Stimulated activated CD8-positive, alpha-beta memory T cell treated with anti-CD3 and anti-CD28 coated beads, Interleukin-15, amount 100 ng/mL, for 1 hour (primary cell): ENCODE measurements at places on chromosomes 6 and 20.

GRCh38 chr20:44738813-44739477, 6.7 kb upstream of the KCNK15 start:
- DNase-seq = no peak

DNA sequence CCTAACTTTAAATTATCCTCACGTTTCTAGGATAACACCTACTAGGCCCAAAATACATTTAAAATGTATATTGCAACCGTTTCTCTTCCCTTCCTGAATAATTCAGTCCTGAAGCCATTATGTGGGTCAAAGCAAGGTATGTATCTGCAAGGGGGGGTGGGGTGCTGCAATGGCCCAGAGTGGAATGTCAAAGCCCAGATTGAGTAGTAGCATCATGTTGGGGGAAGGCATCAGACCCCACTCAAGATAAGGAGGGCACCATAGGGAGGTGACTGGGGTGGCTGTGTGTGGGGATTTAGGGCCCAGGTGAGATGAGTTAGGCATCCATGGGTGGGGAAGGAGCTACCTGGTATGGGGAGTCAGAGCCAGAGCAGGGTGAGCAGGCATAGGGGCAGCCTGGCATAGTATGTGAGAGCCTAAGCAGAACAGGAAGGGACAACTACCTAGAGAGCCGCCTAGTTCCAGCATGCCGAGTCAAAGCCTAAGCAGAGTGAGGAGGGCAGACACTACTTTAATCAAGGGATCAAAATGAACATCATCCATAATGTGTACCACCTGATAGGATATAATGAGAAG, 48.2 kb downstream of the ZNF292 start:
- no peak for DNase-seq

GRCh38 chr6:157845493-157846259, 22.6 kb downstream of the SNX9 start:
- no peak for DNase-seq

- DNase-seq = no peak
Observed at GRCh38 chr20:1171461-1172093, 13.2 kb downstream of the TMEM74B start.

DNA sequence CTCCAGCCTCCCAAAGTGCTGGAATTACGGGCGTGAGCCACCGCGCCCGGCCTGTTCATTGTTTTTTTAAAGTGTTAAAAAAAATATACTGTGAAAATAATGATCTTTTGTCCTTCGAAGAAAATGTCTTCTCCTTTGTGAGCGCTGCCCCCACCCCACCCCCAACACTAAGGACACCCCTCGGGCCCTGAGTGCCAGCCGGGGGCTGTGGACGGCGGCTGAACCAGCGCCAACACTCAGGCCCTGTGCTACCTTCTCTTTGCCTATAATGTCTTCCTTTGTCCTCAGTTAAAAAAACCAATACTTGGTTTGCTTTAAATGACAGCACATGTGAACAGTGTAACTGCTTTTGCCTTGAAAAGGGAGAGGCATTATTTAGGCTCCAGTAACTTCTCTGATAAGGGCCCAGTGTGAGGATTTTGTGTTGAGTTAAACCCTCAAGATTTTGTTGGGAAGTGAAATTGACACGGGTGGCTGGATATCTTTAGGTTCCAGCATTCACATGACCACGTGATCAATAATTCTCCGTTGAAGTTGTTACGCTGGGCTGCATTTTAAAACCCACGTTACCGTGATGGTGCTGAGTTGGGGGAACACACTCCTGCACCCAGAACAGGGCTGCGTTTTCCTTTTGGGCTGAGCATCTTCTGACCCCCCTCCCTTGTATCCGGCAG, 9.5 kb upstream of the ADRM1 start:
- no peak for DNase-seq

DNA sequence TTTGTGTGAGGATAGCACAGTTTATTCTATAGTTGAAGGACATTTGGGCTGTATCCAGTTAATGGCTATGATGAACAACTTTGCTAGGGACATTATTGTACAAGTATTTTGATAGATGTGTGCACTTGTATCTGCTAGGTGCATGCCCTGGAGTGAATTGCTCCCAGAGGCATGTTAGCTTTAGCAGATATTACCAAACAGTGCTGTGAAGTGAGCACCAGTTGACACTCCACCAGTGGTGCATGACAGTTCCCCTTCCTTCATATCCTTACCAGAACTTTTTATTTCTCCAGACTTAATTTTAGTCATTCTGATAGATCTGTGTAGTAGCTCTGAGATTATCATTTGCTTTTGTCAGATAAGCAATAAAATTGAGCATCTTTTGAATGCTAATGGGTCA, 48.9 kb upstream of the ENPP5 start:
- no peak for DNase-seq

GRCh38 chr6:10411971-10412460, 2.9 kb downstream of the TFAP2A start:
- DNase-seq = no peak

DNA sequence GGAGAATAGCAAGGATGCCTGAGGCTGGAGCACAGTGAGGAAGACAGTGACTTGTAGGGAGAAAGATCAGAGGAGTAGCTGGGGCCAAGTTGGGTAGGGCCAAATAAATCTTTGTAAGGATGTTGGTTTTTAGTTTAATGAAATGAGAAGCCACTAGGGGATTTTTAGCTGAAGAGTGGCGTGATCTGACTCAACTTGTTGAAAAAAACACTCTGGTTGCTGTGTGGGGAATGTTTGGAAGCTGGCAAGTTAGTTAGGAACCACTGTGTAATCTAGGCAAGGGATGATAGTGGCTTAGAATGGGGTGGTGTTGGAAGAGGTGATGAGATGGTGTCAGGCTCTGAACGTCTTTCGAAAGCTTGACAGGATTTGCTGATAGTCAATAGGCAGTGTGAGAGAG, 176.1 kb upstream of the HDDC2 start:
- DNase-seq = no peak

DNA sequence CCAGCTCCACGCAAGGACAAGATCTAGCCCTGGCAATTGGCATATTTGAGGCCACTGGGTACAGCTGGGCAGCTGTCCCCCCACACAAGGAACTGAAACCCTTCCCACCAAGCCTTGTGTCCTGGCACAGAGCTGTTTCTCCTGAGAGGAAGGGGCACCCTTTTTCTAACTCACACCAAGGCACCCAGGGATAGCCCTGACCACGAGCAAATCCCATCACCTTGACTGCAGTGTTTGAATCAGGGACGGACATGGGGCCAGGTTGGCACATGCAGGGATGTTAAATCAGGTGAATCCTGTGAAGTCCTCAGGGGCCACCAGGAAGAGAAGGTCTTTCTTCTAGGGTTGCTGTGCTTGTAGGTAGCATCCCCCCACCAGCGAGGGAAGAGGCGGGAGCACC, 246.6 kb downstream of the PREX1 start:
- DNase-seq = no peak

DNA sequence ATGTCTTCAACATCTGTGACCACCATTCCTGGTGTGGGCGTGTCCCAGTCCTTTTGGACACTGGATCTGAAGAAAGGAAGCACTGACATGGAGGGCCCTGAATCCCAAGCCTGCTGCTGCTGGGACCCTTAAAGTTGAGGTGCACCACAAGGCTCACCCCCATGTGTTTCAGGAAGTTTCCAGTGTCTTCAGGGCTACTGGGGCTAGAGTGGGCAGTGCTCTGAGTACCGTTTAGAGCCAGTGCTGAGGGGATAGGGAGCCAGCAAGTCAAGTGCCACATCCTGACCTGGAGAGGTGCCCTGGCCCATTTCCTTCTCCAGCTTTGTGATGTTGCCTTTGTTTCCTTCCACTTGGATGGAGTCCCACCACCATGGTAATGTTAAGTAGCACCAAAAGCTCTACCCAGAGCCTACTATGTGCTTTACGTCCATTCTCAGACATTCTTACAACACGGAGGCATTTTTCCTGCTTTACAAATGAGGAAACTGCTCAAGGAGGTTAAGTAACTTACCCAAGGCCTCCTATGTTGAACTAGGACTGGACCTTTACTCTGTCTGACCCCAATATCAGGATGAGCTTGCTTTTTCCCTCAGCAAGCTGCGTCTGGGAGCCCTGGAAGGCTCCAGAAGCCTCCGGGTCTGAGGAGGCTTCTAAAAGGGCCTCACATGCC, 552 bp upstream of the DEF6 start:
- no peak for DNase-seq

GRCh38 chr6:98467091-98467490, 367.3 kb upstream of the POU3F2 start:
- no peak for DNase-seq

DNA sequence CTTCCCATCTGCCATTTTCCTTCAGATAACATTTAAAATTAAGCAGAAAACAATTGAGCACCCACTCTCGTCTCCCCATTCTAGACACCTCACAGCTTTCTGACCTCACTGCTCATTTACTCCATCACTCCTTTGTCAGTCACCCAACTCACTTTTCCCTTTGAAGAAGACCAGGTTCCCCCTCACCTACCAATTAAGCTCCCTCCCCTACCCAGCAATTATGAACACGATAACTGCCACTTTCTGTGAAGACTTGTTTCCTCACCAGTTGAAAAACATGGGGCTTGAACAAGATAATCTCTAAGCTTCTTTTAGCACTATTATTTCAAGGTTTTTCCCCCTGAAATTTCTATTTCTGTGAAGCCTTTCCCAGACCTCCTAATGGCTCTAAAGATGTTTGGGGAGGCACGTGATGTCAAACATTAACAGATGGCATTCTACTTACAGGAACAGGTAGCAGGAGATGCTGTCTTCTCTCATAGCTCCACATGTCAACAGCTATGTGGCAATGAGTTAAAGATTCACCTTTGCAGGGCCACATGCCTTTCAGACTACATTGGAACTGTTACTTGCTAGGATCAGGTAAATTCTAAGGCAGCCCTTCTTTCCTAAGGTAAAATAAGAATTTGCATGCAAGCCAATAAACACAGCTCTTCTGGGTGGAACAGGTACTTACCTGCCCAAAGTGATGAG, 24.8 kb upstream of the SLA2 start:
- no peak for DNase-seq

GRCh38 chr20:32987044-32987825, 17.0 kb downstream of the SUN5 start:
- no peak for DNase-seq

- no peak for DNase-seq
Observed at GRCh38 chr20:46955601-46956556, 61.2 kb downstream of the EYA2 start.

DNA sequence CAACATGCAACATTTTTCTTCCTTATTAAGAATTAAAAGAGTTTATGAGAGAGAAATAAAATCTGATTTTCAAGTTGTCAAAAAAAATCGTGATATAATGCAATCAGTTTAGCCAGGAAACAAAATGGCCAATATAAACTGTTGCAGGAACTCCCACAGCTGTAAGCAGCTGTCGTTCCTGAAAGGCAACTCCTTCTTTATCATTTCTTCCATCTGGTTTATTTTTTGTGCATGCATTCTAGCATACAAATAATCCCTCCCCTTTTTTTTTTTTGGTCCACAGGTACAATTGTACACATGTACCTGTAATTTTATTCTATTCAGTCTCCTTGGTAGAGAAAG, 19.7 kb downstream of the TRAF3IP2 start:
- no peak for DNase-seq

DNA sequence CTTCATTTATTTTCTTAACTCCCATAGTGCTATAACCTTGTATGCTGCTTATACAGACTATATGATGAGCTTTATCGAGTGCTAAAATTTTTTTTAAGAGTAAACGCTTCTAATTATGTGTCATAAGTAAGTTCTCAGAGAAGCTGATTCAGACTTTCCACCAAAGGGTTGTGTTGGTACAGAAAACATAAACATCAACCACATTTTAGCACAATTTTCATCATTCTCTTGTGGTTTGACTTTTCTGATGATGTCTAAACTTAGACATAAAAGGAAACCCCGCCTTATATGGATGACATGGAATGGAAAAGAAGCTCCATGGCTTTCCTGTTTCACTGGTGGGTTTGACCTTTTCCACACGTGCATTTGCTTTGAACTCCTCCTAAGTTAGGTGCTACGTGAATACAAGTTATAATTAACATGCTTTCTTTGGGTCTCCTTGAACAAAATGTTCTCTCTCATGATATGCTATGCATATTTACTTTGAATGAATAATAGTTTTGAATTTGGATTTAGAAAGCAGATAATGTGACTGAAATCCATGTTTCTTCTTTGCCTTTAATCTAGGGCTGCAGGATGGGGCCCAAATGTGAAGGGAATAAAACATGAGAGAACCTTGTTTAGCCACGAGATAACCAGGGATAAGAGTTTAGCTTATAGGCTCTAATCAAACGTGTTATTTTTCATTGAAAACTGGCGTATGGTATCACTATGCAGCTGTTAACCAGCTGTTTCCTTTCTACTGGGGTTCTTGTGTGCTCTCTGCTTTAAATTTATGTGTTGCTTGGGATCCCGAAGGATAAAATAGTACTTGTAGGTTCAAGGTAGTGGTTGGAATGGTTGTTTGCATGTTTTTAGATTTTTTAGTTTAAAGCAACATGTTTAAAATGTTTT, 127.1 kb upstream of the AHI1 start:
- no peak for DNase-seq

DNA sequence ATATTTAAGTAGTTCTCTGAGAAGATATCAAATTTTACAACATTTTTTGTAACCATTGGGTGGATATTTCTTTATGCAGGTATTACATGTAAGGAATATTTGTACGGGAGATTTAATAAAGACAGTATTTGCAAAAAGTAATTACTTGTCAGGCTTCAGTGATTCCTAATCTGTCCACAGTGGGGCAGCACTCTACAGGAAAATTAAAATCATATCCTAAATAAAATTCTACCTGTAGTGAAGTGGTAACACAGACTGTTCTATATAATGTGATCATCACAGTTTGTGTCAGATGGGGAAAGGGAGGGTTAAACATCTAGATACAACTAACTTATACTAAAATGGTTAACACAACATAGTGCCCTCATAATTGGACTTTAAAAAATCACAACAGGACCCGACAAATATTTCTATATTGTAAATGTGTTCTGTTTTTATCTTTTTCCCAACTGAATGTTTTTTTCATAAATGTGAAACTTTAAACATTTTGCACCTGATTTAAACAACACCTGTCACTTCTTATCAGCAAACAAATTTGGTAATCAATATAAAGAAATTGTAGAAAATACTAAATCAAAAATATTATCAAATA, 145.6 kb upstream of the MANEA start:
- DNase-seq = peak; percentile 15

- DNase-seq = no peak
Observed at GRCh38 chr6:113457198-113457597, 399.9 kb upstream of the MARCKS start.

DNA sequence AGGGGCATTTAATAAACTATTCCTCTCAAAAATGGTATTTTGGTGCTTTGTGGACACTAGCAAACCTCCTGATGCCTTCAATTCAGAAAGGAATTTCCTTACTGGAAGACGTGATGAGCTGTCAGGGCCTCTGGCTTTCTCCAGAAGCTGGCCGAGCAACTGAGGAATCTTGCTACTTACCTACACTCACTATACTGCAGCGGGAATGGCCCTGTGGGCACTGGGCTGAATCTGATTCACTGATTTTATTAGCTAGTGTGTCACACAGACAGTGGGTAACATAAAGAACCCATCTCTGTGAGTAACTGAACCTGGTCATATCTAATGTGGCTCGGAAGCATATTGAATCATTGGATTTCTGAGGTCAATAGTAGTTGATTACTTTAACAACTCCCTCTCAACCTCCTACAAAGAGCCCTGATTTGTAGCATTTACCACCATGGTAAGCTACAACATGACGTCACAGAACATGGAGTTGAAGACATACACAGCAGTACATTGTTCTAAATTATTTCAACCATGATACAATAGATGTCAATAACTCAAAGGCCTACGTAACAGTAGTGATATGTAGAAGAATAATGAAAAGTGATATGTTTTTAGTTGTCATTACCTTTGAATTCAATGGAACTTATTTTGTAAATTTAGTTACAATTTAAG, 232.1 kb downstream of the SYNE1 start:
- no peak for DNase-seq
